ENCODE measurements at places on chromosomes 2 and 18.

DNA sequence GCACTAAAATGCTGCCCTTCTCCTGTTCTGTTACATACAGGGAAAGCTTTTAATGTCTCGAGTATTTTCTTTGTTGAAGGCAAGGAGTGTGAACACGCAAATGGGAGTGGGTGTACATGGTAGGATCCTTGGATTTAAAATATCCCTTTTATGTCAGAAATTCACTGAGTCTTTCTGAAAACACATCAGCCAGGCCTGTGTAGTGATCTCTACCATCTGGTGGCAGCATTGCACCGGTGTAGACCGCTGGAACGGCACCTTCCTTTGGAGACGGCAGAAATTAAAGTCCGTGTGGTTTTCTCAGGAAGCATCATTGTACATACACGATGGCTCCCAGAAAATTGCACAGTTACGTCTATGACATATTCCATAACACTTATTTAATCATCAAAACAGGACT is 515.8 kb downstream of the GALR1 start:
- no peak for DNase-seq

GRCh38 chr2:241156971-241157441 is 6.7 kb downstream of the PPP1R7 start:
- DNase-seq, result no peak

- DNase-seq, result no peak
These were observed 113.7 kb downstream of the RIT2 start for GRCh38 chr18:43001821-43002220.

DNA sequence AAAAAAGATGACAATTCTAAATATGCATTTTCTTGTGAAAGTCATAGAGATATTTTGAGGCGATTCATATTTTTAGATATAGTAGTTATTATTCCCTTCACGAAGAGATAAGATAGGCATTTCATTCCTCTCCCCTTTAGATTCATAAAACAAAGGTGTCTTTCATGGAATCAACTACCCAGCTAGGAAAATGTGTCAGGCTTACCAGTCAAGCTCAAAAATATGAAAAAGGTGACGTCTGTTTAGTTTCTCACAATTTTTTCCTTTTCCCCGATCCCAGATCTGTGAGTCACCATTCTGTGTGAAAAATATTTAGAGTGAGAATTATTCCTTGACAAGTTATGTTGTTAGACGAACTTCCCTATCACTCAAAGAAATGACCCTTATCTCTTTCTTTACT is 95.4 kb upstream of the FN1 start:
- DNase-seq, result no peak

- peak; percentile 54 for DNase-seq
These were observed 2.8 kb downstream of the CNDP2 start for GRCh38 chr18:74498712-74499627.

- no peak for DNase-seq
These were observed 13.4 kb downstream of the CNOT9 start for GRCh38 chr2:218582076-218582475.

DNA sequence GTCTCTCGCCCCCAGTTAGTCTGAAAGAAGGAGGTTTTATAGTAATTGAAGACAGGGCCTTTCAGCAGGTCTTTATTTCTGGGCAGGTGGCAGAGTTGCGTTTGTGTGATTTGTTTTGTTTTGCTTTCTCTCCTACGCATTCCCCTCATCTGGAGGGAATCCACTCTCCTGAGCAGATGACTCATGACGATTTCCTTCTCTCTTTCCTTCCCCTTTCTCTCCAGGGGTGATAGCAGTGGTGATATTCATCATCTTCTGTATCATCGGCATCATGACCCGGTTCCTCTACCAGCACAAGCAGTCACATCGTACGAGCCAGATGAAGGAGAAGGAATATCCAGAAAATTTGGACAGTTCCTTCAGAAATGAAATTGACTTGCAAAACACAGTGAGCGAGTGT is 888.8 kb downstream of the CNTNAP5 start:
- no peak for DNase-seq

DNA sequence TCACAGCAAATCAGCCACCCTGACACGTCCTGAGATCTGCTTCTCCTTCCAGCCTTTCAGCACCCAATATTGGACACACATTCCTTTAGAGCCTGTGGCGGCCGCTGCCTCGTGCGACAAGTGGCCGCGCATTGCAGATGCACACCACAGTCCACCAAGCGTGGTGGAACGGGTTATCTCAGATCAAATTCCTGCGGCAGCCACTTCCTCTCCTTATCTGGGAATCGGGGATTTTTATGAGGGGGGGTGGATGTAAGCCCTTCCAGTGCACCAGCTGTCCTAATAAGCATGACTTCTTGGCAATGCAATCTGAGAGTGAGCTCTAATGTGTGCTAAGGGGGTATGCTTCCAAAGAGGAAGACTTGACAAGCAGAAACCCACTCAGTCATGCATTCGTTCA is 18.3 kb upstream of the BMP10 start:
- DNase-seq, result no peak

GRCh38 chr2:33645861-33646260 is 46.8 kb upstream of the FAM98A start:
- no peak for DNase-seq

DNA sequence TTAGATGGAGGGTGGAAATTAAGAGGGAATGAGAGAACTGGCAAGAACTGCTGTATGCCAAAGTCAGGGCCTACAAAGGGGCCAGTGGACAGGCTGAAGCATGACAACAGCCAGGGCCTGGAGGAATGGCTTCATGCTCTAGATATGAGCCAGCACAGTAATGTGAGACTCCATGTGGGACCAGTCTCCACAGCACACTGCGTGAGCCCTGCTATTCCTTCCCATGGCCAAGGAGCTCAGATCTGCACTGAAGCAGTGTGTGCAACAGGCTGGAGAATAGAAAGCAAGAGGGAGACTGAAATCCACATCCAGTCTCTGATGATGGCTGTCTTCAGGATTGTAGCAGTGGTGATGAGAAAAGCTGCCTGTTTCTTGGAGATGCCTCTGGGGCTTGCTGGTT is 162.8 kb downstream of the TPGS2 start:
- no peak for DNase-seq

DNA sequence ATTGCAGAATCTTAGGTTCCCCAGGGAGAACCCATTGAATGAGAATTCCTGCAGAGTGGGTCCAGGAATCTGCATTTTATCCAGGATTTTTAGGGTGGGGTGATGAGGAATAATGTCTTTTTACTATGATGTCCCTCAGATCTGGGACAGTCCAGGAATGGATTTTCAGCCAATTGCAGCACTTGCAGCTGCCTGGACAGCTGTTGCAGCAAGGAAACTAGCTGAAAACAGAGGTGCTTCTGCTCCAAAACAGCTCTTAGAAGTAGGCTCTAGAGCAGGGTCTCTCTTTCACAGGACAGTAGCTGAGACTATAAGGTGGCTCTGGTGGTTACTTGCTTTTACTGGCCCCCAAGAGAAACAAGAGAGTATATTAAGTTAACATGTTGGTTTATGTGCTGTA is 9.1 kb downstream of the GLI2 start:
- DNase-seq, result no peak

GRCh38 chr2:15112216-15112615 is 448.9 kb downstream of the NBAS start:
- DNase-seq, result no peak

DNA sequence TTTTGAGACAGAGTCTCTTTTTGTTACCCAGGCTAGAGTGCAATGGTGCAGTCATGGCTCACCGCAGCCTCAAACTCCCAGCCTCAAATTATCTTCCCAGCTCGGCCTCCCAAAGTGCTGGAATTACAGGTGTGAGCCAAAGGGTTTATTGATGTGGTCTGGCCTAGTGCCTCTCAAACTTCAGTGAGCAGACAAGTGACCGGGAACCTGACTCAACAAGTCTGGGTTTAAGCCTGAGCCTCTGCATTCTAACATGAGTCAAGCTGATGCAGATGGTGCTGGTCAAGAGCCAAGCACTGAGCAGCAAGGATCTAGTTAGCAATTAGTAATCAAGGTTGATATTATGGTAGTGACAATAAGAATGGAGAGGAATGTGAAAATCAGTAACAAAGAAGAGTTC is 21.3 kb downstream of the CDK15 start:
- DNase-seq, result no peak

Measured in stimulated activated CD4-positive, alpha-beta T cell treated with anti-CD3 and anti-CD28 coated beads, Interleukin-15, amount 100 ng/mL, for 1 hour (primary cell).